ENCODE measurements at places on chromosomes 2 and 18.

- DNase-seq: no peak
Measured at GRCh38 chr18:70126832-70127231, 78.7 kb downstream of the RTTN start.

GRCh38 chr2:134583462-134583861 is 135.3 kb downstream of the TMEM163 start:
- DNase-seq: no peak

- no peak for DNase-seq
Measured at GRCh38 chr2:174833737-174834136, 69.5 kb upstream of the CHRNA1 start.

DNA sequence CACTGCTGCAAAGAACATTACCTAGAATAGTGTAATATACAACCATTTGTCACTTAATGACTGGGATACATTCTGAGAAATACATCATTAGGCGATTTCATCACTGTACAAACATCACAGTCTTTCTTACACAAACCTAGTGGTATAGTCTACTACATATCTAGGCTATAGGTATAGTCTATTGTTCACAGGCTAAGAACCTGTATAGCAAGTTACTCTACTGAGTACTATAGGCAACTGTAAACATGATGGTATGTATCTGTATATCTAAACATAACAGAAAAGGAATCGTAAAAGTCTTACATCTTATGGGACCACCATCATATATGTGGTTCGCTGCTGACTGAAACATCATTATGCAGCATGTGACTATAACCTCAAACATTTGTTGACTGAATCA is 21.4 kb downstream of the SP3 start:
- DNase-seq: no peak

GRCh38 chr2:151852260-151853069 is 24.2 kb upstream of the ARL5A start:
- no peak for DNase-seq

DNA sequence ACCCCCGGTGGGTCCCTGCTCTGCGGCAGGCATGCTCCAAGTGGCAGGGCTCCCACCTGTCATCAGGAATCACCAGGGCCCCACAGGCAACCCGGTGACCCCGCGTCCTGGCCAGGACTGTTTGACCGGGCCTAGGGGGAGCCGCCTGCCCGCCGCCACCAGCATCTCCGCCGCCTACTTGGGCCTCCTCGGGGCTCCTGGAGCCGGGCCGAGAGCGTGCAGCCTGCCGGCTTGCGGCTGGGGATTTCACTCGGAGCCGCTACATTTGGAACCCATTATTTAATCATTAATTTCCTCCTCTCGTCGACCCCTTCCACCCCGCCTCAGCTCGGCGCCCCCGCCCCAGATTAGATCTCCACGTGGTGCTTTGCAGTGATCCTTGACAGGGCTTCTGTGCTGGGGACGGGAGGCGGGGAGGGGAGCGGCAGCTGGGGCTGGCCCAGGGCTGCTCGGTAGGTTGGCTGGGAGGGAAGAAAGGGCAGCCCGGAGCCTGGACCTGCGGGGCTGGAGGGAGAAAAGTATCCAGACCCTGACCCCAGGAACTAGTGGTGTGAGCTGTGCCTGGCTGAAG is 295.4 kb downstream of the CYP26B1 start:
- DNase-seq: no peak

GRCh38 chr2:133266926-133267590 is 301.2 kb downstream of the NCKAP5 start:
- no peak for DNase-seq

GRCh38 chr2:66202586-66202985 is 232.3 kb upstream of the MEIS1 start:
- DNase-seq: no peak

DNA sequence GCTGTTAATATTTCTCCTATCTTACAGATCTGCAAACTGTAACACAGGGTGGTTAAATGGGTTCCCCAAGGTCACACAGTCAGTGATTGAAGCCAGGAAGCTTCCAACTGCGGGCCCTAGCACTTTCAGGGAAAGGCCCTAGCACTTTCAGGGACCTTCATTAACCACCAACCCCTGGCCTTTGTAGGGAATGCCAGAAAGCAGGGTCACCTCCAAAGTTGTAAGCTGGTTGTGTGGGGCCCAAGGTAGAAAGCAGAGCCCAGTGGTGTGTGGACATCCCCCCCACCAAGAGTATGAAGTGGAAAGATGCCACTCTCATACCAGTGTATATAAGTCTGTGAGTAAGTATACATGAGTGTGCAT is 4.4 kb downstream of the DLX2 start:
- no peak for DNase-seq

- no peak for DNase-seq
Measured at GRCh38 chr2:112772322-112772721, 7.9 kb upstream of the CKAP2L start.

GRCh38 chr2:71843391-71843850 is 304.2 kb downstream of the CYP26B1 start:
- DNase-seq: peak; percentile 32

- DNase-seq: no peak
Measured at GRCh38 chr2:120613742-120614571, 121.7 kb upstream of the GLI2 start.

GRCh38 chr2:95377216-95378123 is 25.0 kb upstream of the FAHD2A start:
- DNase-seq: no peak

DNA sequence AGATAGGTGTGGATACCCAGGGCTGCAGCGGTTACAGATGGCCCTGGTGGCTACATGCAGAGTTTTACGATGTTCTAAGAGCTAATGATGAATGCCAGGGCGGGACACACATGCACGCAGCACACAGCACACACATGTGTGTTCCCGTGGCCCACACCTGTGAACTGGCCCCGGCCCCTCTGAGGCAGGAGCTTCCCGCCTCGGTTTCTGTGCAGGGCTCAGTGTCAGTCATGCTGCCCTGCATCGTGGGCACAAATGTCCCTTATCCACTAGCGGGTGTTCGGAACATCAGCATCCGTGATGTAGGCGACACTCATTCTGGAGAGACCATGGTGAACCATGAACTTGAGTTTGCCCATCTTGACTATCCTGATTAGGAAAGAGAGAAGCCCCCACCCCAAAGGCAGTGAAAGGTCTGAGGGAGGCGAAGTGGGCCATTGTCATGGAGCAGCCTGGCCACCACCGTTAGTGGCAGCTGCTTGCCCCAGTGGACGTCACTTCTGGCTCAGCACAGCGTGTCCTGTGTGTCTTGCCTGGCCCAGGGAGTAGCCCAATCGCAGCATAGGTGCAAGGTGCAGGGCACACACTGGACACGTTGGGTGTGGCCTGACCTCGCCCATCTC is 43.8 kb downstream of the DCDC2C start:
- no peak for DNase-seq

GRCh38 chr2:144996225-144996795 is 476.4 kb upstream of the ZEB2 start:
- DNase-seq: no peak

- no peak for DNase-seq
Measured at GRCh38 chr2:169980643-169981042, 153.4 kb downstream of the UBR3 start.

GRCh38 chr2:185522472-185522871 is 216.1 kb upstream of the FSIP2 start:
- DNase-seq: no peak

DNA sequence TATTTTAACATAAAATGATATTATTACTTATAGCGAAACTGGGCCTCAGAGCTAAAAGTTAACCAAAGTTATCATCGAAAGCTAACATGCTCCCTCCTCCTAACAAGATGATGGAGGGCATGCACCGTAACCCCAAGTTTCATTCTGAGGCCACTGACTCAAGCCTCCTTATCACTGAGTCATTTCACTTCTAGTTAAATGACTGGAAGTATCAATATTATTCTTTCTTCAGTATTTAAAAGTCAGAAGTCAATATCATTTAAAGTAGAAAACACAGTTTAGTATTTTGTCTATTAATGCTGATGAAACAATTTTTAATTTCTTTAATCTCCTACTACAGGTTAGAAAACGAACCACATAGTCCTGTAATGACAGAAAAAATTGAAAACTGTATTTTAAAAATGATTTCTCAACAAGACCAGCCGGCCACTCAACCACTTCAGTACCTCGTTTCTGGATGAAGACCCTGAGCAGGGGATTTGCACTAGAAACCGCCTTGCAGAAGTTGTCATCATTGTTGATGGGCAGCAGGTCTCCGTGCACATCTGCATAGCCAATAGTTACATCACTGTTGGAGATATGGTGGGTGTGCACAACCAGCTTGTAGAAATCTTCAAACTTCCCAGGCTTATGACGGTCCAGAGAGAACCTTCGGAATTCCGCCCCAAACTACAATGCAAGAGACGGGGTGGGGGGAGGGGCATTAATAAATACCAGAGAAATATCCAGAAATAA is 44.9 kb downstream of the PARD6G start:
- no peak for DNase-seq

GRCh38 chr2:216856406-216857065 is 3.3 kb downstream of the TNP1 start:
- no peak for DNase-seq

DNA sequence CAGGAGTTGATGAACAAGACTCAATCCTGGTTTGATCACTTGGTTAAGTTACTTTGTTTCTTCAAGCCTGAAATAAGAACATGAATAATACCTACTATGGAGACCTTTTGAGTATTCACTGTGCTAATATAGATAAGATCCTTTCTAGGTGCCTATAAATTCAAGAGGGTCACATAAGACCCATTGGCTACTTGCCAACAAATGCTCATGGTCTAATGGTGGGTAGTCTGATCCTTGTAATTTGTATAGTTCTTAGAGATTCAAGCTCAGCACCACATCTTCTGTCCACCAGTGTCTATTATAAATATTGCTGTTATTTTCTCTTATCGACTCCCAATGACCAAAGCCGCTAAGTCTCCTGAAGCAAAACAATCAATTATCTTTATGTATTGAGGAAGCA is 27.4 kb upstream of the ACSL3 start:
- DNase-seq: no peak

DNA sequence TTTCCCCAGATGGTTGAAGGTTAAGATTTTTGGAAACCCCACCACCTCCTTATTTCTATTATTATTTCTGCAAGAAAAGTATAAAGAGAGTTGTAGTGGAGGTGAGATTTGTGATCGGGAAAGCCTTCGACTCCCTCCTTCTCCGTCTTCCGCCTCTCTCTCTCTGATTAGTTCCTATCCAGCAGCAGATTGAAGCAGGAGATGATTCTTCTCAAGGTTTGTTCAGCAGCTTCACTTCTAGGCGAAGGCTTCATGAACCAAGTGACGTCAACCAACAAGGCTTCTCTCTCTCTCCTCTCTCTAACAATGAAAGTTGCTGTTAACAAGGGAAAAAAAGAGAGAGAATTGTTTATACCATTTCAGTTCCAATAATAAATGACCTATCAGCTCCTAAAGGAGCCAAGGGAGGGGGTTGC is at the start of gene BAZ2B:
Gene BAZ2B, minus strand, starts transcription at position 263 of the 416 bp plus-strand sequence. CDS start 137,829 bp downstream, outside the sequence.
- peak; percentile 28 for DNase-seq

DNA sequence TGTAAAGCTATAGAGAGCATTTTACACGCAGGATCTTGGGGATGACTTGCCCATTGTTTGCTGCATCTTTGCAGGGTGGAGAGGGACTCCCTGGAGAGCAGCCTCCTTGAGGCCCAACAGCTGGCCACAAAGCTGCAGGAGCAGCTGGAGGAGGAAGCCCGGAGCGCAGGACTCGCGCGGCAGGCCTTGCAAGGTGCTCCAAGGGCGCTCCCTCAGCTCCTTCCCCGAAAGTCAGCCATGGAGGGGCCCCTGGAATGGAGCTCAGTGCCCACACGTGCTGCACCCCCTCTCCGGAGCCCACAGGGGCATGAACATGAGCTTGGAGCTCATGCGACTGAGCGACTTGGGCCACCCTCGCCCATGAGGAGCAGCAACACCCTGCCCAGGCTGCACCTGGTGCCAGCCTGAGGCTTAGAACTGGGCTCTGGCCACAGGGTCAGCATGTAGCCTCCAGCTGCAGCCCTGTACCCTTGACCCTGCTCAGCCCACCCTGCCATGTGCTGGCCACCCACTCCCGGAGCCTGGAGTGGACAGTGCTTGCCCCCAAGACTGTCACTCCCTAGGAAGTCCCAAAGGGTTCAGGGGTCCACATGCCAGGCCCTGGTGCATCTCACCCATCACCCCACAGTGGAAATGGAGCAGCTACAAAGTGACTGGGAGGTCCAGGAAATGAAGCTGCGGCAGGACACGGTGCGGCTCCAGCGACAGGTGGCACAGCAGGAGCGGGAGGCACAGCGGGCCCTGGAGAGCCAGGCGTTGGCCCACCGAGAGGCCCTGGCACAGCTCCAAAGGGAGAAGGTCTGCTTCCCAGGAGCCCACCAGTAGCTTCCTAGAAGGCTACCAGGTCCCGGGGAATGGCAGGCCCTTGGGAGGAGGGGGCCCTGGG is 43.0 kb downstream of the CROCC2 start:
- no peak for DNase-seq

DNA sequence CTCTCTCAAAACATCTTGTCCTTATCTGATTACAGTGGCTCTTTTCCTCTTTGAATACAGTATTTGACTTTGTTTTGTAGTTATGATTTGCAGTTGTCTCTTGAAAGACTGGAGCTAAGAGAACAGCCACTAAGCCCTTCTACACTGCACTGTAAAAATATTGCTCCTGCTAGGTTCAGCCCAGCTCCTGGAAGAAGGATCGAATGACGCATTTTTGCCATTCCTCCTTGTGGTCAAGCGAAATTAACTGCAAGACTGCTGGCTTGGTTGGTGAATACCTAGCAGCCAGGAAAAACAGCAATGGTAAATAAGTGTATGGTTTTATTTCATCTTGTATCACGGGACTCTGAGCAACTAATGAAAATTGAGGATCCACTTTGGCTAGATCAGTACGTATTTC is 407.8 kb upstream of the CDH2 start:
- DNase-seq: peak; percentile 20

GRCh38 chr2:134260713-134261112 is 6.8 kb downstream of the MGAT5 start:
- DNase-seq: no peak

DNA sequence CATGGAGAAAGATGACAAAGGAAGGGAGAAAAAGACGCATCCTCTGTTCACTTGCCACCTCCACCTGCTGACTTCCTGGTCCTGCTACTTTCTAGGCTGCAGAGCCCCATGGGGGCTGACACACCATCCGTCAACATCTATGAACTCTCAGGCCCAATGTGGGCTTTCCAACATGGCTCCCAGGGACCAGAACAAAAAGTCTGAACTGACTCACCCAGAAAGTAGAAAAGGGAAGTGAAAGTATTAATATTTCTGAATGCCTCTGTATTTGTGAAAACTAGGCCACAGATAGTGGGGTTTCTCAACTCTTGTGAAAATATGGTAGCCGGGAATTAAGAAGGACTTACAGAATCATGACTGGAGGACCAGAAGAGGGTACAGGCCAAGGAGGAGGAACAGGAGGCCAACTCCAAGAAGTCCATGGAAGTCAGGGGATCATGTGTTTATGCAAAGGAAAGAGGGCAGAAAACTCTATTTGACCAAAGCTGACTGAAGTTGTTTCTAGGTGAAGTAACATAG is 123.1 kb upstream of the CAB39 start:
- DNase-seq: no peak
